ENCODE measurements at places on chromosomes 12 and 14. TPM values are rescaled to one million over a fixed set of nuclear protein-coding genes. Genes with fewer than 3 reads are reported as not detected.

DNA sequence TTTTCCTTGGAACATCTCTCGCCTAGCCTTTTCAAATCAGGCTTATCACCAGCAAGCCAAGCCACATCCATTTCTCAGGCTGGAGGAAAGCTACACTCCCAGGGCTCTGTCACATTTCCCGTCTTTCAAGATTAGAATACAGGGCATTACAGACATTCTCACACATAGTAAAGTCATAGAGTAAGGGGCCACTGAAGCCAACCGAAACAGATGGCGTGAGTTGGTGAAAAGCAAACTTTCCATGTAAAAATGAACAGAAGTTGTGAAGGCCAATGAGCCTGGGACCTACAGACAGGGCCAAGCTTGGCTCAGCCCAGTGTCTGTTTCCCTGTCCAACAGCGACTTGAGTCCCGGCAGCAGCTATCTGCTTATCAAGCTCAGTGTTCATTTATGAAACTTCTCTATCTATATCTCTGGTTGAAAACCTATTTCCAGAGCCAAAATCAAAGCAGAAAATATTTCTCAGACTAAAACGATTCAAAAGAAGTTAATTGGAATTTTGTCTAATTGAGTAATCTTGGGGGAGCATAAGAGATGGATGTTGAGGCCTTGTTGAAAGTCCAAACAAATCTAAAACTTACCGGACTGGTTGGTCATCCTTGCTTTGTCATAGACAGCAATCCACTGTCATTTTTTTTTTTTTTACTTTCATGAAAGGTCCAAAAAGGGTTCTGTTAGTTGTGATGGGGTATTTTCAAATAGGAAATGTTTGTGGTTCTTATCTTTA, 105.6 kb downstream of the DAAM1 start:
- DNase-seq = peak; percentile 60

NTN4 gene
- polyA plus RNA-seq = 54.8 TPM

EID3 gene
- polyA plus RNA-seq = 5.5 TPM

GRCh38 chr12:1882405-1882804, 36.0 kb downstream of the CACNA2D4 start:
- no peak for DNase-seq

MYRFL gene
- polyA plus RNA-seq = 0.30 TPM

SRP54 gene
- polyA plus RNA-seq = 70.3 TPM

GRCh38 chr12:94704452-94705306, 54.3 kb upstream of the TMCC3 start:
- peak; percentile 59 for DNase-seq

AJUBA gene
- 41.1 TPM for polyA plus RNA-seq

GRCh38 chr12:70660620-70661219, 23.5 kb upstream of the PTPRB start:
- no peak for DNase-seq

DNA sequence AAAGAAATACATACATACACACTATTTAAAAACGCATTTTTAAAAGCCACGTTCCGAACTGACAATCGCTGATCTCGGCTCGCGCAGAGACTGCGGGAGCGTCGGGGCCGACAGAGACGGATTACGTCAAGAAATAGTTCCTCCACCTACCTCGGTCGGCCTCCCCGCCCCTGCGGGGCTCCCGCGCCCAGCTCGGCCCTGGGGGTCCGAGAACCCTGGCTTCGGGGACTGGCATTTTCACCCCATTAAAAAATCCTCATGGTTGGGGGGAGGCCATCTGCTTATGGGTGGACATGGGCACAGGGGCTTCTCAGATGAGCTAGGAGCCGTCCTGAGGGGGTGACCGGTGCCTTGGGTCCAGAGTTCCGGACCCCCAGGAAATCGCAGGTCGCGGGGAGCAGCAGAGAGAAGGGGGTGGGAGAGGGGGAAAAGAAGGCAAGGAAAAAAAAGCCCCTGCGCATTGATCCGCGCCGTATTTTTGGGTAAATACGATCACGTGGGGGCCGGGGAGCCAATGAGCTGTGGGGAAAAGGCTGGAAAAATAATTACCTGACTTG, 324 bp upstream of the HOXC9 start:
- no peak for DNase-seq

GRCh38 chr12:94525951-94526350, 66.3 kb upstream of the CEP83 start:
- DNase-seq = no peak

HOTAIR gene
- not detected for polyA plus RNA-seq

DNA sequence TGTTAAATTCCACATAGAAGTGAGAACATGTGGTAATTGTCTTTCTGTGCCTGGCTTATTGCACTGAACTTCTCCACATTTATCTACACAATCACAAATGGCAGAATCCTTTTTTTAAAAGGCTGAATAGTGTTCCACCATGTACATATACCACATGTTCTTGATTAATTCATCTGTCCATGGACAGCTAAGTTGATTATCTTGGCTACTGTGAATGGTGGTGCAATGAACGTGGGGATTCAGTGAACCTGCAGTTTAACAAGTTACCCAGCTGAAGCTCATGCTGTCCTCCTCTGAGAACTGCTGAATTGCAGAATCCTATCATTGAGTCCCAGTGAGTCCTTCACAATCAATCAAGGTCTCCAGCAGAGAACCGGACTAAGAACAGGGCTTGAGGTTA, 74.9 kb downstream of the TBK1 start:
- DNase-seq = no peak

DNA sequence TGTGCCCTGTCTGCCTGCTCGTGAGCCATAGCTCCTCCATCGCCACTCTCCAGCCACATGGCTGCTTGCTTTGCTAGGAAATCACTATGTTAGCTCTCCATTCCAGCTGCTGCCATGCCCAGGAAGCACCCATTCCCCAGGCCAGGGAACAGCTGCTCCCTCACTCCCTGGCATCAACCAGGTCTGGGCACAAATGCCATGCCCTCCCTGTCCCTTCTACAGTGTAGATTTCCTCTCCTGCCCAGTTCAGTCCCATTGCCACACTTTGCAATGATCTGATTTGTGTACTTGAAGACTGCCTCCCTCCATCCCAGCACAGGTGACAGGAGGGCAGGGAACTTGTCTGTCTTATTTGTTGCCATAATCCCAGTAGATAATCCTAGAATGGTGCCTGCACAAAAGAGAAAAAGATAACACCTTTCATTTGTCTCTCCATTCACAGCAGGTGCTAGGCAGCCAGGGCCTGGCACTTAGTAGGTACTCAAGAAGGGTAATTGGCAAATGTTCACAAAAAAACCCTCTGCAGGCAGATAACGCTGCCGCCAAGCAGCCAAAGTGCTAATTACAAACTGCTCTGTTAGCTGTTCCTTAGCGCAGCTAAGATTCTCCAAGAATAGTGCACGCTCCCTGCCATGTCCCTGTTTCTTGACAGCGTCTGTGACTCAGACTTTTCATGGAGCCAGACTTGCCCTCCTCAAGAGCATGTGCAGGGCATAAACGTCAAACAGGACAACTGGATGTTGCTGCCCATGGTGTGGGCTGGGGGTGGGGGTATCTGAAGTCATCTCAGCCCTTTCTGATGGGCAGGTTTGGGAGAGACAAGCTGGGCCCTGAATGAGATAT, 69.1 kb downstream of the ARL6IP4 start:
- DNase-seq = no peak

- DNase-seq = no peak
Measured at GRCh38 chr12:27499377-27499776, 24.6 kb upstream of the PPFIBP1 start.

IL26 gene
- polyA plus RNA-seq = not detected

DNA sequence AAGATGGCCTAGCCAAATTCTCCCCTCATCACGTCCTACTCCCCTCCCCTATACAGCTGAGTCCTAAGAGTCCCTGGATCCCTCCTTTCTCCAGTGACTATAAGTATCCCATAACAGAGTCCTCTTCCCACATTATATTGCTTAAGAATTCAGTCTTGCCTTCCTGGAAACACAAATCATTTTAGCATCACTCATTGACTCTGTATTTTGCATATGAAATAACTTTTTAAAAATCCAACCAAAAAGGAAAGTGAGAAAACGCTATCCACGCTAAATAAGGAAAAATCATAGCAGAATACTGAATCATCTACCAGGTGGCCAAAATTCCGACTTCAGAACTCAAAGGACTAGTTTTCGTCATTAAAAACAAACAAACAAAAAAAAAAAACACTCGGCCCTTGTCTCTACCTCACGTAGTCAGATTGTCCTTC, 130.2 kb downstream of the GCH1 start:
- no peak for DNase-seq

DNA sequence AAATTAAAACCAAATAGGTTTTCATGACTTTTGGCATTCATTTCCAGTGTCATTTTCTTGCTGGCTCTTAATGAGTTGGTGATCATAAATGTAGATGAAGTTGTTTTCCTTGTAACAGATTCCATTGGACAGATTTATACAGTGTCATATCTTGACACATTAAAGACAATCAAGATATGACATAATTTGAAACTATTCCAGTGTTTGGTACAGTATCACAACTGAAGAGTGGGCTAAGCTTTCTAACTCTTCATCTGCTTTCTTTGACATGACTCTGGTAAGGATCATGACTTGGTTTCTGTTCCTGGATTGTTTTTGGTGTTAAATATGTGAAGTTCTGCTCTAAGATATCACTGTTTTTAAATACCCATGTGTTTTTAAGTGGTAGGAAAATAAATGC, 289.6 kb downstream of the NAV3 start:
- DNase-seq = no peak

KCNK10 gene
- 0.08 TPM for polyA plus RNA-seq

DNA sequence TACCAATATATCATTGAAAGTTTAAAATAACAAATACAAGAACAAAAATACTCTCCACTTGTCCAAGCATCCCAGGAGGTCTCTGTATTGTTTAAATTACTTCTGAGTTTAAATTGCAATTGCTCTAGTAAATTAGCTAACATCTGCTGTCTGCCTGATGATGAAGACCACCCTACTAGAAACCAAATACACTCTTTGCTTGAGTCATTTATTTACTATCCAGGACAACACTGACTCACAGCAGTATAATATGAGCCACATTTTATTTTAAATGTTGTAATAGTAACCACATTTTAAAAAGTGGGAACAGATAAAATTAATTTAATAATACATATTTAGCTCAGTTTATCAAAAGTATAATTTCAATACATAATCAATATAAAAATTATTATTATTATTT, 62.9 kb upstream of the EEA1 start:
- no peak for DNase-seq

DNA sequence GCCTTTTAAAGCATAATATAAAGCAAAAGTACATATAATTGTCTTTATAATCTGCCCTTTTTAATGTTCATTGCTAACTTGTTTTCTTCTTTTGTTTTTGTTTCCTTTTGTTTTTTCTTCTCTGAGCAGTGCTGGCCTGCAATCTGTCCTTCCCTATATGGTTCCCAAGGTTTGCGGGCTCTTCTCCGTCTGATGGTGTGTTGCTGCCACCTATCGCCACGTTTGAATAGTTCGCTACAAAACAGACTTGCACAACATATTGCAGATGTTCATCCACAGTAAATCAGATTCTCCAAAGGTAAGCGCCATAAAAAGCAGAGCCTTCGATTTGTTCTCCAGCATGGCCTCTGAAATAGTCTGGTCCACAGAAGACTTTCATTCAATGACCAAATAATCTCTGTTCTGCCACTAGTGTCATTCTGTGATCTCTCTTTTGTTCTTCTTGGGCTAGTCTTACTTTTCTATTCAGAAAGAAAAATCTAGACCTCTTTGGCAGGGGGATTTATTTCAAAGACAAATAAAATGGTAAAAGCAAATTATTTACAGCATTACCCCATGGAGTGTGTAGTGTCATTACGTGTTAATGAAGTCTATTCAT, 33.5 kb downstream of the C12orf50 start:
- peak; percentile 69 for DNase-seq

DNA sequence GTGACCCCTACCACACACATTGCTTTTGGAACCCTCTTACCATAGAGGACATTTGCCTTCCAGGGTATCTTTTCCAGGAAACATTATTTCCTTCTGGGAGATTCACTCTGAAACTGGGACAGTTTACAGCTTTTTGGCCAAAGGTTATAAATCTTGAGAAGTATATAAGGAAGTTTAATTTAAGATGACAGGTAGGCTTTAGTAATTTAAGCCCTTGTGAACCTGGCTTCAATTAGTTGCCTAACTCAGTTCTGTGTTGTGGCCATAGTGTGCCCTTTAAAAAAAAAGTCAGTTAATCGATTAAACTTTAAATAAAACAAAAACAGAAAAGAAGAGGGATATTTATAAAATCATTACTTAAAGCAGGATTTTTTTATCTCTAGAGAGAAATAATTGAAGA, 142.9 kb downstream of the NAV3 start:
- DNase-seq = peak; percentile 7

DNA sequence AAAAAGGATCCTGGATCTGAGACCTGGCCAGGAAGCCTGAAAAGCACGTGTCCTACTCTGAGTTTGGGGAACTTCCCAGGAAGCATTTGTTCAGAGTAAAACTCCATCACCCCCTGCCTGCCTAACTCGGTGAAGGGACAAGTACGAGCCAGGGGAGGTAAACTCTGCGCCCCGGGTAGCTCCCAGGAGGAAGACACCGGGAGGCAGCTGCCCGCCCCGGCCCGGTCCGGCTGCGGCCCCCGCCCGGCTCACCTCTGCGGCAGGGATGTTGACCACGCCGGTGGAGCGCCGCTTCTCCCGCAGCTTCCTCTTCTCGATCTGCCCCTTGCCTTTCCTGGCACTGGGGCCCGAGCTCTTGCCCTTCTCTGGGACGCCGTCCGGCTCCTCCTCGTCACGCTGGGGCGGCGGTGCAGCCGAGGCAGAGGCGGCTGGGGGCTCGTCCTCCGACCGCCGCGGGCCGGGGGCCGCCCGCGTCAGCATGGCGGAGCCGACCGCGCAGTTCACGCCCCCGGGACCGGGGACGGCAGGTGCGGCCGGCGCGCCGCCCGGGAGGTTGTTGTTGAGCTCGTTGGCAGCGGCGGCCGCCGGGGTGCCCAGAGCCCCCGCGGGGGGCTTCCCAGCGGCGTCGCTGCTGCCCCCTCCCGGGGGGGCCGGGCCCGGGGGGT, 1.2 kb downstream of the PAWR start:
- peak; percentile 32 for DNase-seq

- DNase-seq = no peak
Measured at GRCh38 chr14:67918838-67919237, 99.3 kb downstream of the RAD51B start.

DNA sequence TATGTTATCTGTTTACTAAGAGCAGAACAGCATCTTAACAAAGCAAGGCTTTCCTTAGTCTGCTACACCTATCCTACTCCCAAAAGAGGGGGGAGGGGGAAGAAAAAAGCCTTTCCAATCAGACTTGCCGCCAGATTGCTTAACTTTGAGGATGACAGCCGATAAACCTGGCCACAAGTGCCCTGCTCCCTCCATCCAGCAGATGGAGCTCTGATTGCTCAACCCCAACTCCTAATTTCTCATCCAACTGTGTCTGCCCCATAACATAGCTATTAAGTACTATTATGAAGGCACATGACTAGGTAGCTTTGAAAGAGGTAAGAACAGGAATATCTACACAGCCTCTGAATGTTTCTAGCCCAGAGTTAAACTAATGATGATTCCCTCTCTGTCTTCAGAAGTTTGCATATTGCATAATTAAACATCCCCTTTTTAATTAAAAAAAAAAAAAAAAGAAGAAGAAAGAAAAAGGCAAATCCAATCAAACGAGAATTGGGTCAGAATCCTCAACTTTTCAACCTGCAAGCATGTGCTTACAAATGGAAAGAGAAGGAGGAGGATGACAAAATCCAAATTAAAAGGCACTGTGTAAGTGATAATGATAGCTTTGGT, 247.4 kb downstream of the GALC start:
- no peak for DNase-seq
